HFFc6 (cell line): ENCODE measurements at places on chromosomes 1 and 21. TPM values are rescaled to one million over a fixed set of nuclear protein-coding genes. Genes with fewer than 3 reads are reported as not detected.

DNA sequence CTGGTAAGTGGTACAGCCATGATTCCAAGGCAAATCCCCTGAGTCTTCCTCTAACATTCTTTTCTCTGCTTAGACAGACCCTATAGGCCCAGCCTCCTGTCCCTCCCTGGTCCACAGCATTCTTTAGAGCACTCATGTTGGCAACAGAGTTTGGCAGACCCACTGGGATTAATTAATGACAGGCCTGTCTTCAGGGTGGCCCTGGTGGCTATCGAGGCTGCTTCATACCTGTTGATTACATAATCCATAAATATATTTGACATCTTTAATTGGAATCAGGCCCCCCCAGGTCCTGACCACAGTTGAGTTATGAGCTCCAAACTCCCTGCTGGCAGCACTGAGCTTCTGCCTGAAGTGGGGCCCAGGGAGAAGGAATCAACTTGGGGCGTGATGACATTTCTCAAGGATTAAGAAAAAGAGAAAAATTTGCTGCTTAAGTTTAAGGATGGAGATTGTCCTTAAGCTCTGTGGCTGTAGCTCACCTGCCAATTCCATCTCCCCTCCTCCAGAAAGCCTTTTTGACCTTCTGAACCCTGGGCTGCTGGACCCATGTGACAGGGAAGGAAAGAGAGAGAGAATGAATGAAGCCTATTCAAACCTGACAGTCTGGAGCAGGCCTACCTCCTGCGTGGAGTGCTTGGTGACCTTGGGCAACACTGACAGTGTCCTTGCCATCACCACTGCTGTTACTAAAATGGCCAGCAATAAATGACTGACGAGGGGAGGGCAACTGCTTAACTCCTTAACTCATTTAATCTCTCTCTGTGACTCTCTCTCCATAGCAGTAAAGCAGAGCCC lies 156.6 kb downstream of the TRABD2B start:
- no peak for DNase-seq

The ZNF670 gene
- 1.4 to 1.7 TPM (median 1.5 TPM) in 3 replicates for total RNA-seq

The PITHD1 gene
- 43.8 to 47.4 TPM (median 45.7 TPM) in 3 replicates for total RNA-seq

DNA sequence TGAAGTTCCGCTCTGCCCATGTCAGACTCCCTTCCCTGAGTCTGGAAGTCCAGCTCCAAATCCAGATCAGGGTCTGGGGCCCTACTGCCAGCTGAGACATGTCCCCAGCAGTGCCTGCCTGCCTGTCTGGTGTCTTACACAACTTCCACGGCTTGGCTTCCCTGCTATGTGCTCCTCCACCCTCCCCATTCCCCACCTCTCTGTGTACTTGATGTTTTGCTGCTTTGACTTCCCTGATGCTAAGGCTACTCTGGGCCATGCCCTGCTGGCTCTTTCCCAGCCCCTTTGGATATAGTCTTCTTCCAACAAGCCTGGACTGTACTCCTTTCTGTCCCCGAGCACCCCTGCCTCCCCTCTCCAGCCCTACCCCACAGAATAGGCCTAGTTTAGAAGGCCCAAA lies 7.3 kb downstream of the GJA5 start:
- no peak for DNase-seq

The SLAMF9 gene
- 0.47 TPM in 1 of 3 replicates, not detected in the others for total RNA-seq

GRCh38 chr1:186155594-186155993 lies 219.5 kb downstream of the TPR start:
- DNase-seq: peak; percentile 75

DNA sequence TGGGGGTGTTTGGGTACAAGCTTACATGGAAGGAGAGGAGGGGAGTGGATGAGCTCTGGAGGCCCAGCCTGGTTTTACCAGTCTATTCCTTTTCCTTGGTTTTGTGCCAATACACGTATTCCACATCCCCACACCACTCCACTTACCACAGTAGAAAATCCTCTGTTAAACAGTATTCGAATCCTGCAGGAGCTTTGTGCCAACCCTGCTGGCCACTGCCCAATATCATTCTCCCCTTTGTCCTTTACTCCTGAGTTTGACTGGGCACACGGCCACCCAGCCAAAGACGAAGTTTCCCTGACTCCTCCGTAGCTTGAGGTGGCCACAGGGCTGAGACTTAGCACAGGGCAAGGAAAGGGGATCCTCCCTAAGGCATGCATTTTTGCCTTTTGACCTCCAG lies 61.6 kb downstream of the TMCO4 start:
- DNase-seq: no peak

The SPRR2E gene
- not detected in 3 replicates for total RNA-seq

The F11R gene
- total RNA-seq: 0.05 to 0.38 TPM (median 0.06 TPM) in 3 replicates

GRCh38 chr1:202329891-202330290 lies 11.8 kb downstream of the UBE2T start:
- DNase-seq: no peak

The LDLRAD1 gene
- not detected in 2 replicates for total RNA-seq

The INSRR gene
- not detected in 3 replicates for total RNA-seq

DNA sequence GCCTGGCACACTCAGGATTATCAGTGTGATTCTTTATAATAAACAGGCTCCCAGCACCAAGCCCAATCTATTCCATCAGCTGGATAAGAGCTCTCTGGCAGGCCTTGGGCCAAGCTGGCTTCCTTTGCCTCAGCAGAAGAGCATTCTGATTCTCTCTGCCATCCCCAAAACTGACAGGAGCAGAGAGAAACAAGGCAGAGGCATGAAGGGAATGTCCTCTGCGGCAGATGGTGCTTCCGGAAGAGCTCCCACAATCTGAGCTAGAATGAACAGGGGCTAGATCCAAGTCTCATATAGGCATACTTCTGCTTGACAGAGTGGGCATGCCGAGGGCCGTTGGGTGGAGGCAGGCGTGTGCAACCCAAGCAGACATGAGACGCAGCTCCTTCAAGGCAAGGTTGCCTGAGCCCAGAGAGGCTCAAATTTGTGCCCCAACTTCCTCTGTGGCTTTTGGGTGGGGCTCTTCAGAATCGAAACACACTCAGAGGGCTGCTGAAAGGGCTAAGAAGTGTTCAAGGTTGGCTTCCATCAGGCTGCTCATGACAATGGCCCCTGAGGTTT lies 4.0 kb downstream of the CAPN2 start:
- no peak for DNase-seq

The ARHGEF10L gene
- 10.5 to 29.0 TPM (median 12.3 TPM) in 3 replicates for total RNA-seq

The ZSWIM5 gene
- 0.03 and 0.05 TPM in 2 replicates for total RNA-seq

DNA sequence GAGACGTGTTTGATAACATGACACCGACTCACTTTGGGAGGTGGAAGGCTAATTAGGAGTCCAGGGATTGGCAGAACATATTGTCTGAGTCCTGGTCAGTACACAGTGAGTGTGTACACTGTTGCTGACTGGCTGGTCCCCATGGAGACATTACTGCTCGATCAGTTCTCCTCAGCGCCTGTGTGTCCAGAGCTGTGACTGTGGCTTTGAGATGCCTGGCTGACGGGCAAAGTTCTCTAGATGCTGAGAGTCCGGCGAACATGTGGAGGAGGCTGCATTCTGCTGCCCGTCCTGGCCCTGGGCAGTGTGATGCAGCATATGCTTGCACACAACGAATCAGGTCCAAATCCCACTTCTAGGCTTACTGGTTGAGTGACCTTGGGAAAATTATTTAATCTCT lies 280.1 kb upstream of the ST6GALNAC5 start:
- DNase-seq: no peak

The HORMAD1 gene
- not detected in 3 replicates for total RNA-seq
